ENCODE measurements at places on chromosomes 6 and 20. TPM values are rescaled to one million over a fixed set of nuclear protein-coding genes. Genes with fewer than 3 reads are reported as not detected.

- no peak for DNase-seq
Measured at GRCh38 chr20:57857969-57858368, 148.2 kb upstream of the PMEPA1 start.

DNA sequence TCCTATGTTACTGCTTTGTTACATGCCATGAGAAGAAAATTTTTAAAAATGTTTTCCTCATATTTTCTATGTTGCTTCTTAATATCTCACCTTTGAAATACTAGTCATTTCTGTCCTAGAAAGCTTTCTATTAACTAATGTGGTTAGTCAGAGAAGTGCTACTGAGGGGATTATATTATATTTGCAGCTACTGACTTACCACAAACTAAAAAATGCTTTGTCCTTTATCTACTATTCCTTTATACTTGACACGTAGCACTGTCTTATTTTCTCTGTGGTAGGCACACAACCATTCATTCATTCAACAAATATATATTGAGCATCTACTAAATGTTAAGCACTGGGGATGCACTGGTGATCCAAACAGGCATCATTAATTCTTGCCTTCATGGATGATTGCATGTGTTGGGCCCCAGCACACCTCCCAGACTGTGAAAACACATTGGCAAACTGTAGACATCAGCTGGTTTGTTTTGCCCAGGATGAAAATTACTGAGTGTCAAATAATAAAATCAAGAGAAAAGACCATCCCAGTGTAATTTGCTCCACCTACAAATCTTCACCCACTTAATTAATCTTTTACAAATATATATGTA, 10.7 kb upstream of the MLIP start:
- no peak for DNase-seq

- no peak for DNase-seq
Measured at GRCh38 chr6:40320947-40321346, 266.2 kb downstream of the LRFN2 start.

- no peak for DNase-seq
Measured at GRCh38 chr6:40727271-40727670, 140.1 kb upstream of the LRFN2 start.

WFDC12 gene
- total RNA-seq = not detected
